Choroid plexus epithelial cell (primary cell): ENCODE measurements at places on chromosomes 3 and 15.

DNA sequence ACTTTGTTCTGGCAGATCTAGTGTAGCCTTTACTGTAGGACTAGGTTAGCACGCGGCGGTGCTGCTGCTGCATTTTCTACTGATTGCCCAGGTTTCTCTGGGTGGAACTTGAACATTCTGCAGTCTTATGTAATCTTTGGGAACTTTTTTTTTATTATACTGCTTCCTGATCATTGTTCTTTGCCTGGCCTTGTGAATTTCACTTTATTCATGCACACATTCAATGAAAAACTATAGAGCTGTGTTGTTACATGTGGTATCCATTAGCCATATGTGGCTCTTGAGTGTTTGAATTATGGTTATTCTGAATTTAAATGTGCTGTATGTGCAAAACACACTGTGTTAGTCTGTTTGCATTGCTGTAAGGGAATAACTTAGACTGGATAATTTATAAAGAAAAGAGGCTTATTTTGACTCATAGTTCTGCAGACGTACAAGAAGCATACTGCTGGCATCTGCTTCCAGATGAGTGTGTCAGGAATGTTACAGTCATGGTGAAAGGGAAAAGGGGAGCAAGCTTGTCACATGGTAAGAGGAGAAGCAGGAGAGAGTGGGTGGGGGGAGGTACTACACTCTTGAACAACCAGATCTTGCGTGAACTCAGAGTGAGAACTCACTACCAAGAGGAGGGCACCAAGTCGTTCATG is 26.5 kb downstream of the MEF2A start:
- peak; percentile 58 for DNase-seq

DNA sequence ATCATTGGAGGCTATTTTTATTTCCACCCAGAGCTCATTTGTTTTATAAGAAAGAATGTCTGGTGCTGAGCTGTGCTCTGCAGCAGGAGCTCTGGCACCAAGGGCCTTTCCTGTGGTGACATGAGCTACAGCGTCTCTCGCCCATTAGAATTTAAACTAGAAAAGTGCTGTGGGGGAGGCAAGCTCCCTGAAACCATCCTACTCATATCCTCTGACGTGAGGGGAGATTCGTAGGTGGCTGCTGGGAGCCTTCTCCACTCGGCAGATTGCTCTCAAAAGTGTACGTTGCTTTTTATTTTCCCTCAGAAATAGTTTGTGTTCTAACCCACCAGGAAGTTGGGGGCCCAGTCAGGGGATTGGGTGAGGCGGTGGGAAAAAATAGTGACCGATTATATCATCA is 76.3 kb upstream of the ARHGEF3 start:
- peak; percentile 28 for DNase-seq

- peak; percentile 68 for DNase-seq
These were observed 9.2 kb upstream of the ACSBG1 start for GRCh38 chr15:78243491-78243941.

DNA sequence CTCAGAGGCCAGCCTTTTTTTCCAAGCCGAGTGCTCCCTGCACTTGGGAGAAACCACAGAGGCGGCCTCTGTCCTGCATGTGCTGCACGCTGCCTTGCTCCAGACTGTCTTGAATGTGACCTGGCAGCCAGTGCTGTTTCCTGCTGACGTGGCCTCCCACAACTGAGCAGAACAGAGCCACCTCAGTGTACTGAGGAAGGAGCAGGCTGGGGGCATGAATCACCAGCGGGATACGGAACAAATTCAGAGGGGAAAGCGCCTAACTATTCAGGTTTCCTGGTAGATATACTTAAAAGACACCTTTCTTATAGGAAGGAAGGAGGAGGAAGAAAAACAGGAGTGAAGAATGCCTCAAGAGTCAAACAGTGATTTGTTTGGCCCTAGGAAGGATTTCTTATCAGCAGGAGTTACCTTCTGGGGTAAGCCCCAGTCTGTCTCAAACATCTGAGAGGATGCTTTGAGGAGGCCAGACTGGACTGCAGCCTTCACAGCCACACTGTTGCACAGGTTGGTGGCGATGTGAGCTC is 114.0 kb downstream of the FNDC3B start:
- DNase-seq: peak; percentile 99

DNA sequence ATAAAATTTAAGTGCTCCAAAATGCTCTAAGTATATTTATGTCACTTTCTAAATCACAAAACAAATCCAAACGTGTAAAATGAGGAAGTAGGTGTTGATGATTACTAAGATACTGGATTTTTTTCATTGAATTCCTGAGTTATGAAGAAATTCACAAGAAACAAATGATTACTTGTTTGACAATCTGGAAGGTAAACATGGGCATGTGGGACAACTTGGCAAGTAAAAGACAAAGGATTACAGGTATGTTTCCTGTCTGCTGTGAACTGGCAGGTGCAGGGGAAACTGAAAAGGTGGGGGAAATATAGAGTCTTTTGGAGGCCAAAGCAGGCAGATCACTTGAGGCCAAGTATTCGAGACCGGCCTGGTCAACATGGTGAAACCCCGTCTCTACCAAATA is 252.7 kb upstream of the AZI2 start:
- DNase-seq: no peak
